ENCODE measurements at places on chromosomes 16 and 17.
A peak's percentile ranks its signal among the peaks of the same experiment; 100 is the strongest.

DNA sequence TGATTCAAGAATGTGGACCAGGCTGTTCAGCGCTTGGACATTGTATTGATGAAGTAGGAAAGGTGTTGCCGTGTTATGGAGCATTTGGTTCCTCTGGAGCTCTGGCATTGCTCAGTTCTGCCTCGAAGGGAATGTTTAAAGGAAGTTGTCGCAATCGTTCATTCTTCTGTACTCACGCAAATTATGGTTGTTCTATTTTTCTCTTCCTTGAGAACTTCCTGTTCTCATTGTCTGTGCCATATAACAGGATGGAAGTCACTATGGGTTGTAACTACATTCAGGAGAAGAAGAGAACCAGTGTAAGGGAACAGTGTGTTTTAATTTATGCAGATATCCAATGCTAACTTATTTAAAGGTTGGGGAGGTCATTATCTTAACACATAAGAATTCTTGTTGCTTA lies 13.0 kb downstream of the PCTP start:
- no peak for DNase-seq

- no peak for DNase-seq
Measured at GRCh38 chr17:10042589-10043244, 137.6 kb upstream of the RCVRN start.

GRCh38 chr17:57971572-57971971 lies 16.4 kb upstream of the CUEDC1 start:
- no peak for DNase-seq

- no peak for DNase-seq
Measured at GRCh38 chr17:8599351-8600011, 31.0 kb downstream of the MYH10 start.

DNA sequence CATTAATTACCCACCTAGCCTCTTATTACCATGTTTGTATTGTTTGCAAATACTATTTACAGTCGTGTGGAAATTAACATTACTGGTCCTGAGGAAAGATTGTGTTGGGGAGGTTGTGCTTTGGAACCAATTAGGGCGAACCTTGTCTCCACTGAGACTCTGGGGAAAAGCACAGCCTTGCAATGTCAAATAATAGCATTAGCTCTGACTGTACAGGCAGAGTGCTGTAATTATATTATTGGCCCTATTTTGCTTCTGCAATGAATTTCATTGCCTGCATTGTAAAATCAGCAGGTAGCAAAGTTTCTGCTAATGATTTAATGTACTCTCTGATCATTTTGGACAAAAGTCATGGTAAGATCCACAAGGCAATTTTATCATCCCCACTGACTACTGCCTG lies 97.0 kb downstream of the WWOX start:
- no peak for DNase-seq

DNA sequence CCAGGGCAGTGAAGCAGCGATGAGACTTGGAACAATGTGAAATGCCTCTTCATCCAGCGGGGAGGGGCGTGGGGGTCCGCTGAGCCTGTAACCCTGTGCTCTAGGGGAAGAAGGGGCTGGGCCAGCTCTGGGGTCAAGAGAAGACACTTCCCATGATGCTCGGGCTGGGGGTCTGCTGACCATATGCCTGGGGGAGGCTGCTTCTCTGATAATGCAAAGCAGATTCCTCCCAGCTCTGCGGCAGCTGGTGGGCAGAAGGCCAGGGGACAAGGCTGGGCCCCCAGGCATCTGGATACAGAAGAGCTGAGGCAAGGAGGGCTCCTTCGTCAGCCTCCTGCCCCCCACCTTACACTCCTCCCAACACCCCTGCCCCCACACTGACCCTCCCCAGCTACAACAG lies 24.7 kb downstream of the NGFR start:
- DNase-seq = no peak

DNA sequence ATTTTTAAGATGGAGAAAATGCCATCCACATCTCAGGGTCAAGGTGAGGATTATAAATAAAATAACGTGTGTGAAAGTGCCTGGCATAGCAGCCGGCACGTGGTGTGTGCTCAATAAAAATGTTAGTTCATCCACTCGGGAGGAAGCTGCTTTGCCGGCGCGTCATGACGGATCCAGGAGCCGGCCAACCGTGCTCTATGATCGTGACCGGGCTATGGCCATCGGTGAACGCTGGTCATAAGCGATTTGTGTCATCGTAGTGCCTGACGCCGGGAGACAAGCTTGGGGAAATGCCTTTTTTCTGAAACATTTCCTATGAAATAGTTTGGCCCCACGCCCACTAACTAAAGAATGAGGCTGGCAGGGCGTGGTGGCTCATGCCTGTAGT lies 74.0 kb downstream of the CMC2 start:
- peak; percentile 72 for DNase-seq

Measured in skeletal muscle cell (primary cell).